ENCODE measurements at places on chromosomes 7 and 10.

DNA sequence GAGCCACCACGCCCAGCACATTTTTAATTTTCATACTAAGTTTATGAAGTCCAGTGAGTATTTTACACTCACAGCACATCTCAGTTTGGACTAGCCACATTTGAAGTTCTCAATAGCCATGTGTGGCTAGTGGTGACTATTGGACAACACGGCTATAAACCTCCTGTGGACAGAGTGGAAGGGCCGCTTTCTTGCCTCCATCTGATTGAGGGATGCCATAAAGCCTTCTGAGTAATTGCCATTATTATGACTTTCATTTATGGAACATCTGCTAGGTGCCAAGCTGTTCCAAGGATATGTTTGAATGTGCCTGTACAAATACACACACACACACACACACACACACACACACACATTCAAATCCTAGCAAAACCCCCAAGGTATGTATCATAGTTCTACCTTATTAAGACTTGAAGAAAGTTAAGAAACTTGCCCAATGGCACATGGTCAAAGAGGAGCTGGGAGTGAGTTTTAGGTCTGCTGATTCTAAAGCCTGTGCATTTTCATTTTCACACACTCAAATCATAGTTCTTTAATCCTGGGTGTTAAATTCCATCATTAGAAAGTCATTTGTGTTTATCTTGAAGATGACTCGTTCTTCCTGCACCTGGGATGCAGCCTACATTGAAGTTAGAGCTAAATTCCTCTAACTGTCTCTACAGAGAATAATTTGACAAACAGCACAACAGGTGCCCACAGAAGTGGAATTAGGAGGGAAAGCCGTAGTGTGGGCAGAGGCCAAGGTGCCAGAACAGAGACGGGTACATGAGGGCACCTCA, 143.3 kb downstream of the PKD1L1 start:
- no peak for DNase-seq

- no peak for DNase-seq
These were observed 368.4 kb downstream of the ARL4A start for GRCh38 chr7:13055732-13056368.

DNA sequence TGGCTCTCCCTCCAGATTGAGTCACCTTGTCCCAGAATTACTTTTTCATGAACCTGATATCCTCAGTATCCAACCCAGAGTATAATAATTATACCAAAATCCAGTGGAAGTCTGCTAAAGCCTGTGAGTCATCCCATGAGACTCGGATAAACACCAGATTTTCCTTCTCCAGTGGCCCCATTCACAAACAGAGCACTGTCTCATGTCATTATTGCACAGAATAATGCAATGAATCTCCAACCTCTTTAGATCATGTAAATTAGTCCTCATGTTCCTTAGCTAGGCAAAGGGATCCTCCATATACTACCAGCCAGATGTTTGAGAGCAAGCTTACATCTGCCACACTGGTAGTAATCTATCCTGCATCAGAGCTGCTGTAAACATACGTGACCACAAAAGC, 89.0 kb downstream of the AMPH start:
- no peak for DNase-seq

GRCh38 chr7:129951226-129952085, 1.3 kb downstream of the UBE2H start:
- DNase-seq: peak; percentile 45

DNA sequence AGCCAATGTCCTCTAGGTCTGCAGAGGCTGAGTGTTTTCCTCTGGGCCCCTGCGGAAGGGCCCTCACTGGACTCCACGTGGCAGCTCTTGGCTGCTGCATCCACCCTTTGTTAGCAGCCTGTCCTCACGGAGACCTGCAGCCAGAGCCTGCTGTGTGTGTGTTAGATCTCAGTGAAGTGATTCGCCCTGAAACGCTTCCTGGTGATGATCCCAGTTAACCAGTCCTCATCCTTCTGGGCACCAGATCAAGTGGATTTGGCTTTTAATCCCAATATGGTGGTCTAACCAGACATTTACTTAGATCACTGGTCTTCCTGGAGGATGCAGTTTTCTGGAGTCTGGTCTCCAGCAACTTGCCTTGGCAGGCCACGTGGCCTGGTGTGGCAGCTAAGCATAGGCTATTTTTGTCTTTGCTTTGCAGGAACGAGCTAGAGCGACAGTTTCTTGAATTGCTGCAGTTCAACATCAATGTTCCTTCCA, 39.5 kb upstream of the GJD4 start:
- no peak for DNase-seq

GRCh38 chr10:1950803-1951495, 213.6 kb upstream of the ADARB2 start:
- no peak for DNase-seq

DNA sequence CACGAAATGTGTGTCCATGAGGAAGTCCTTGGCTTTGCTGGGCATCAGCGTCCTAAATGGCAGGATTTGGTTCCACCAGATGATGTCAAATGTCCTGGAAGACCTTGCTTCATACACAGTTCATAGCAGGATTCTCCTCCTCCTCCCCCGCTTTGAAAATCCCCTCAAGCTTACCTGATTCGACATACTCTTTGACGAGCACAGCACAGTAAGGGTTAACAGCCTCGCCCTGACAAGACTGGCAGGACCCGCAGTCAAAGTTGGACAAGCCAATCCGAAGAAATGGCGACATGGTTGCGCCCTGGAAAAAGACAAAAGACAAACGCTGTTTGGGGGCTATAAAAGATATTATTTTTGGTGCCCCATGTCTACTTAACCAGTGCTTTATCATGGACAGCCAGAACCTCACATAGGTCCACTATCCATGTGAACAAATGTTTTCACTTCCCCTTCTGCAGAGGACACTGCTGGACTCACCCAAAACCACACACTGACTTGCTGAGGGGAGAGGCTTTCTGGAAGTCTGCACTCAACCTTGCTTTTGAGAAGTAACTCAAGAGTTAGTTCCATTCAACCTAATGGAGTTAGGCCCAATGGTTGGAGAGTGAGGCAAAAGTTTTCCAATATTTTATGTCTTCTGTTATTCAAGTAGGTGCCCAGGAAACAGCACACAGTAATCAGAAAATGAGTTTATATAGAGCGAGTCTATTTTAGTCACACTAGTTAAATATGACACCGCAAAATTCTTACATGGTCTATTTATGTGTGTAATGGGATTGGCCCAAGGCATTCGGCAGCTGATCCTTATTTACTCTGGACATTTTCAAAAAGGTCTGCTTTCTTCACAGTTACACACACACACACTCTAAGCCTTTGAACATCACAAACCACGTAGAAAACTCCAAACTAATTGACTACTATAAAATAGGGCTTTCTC, 65.0 kb downstream of the PRKCQ start:
- DNase-seq: no peak

- peak; percentile 93 for DNase-seq
These were observed 36.7 kb downstream of the BTBD16 start for GRCh38 chr10:122307669-122308416.

DNA sequence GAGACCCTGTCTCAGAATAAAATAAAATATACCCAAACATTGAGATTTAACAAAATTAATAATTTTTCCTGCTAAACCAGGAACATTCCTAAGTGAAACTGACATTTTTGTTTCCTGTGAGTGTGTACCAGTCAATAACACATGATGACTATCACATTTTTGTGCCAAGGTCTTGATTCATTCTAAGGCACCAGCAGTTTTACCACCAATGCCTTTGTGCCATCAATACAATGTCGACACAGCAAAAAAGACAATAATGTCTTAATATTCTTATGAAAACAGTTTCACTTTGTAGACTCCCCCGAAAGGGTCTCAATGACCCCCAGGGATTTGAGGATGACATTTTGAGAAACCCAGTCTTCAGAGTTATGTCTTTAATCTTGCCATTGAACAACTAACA, 7.2 kb upstream of the CADPS2 start:
- DNase-seq: no peak

DNA sequence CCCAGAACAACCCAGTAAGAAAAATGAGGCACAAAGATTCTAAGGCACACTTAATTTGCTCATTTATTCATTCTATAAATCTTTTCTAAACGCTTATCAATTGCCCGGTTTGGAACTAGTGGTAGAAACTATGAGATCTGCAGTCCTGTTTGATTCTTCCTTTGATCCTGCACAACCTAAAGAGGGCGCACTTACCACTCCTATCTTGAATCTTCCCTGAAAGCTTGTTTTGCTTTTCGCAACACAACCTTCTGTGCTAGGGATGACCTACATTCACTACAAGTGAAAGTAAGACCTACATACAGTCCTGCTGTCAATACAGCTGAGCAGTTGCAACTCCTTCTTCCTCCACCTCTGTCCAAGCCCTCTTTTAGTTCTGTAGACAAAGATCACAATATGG, 12.6 kb upstream of the ARL4A start:
- DNase-seq: no peak

- no peak for DNase-seq
These were observed 175.2 kb upstream of the TCF7L2 start for GRCh38 chr10:112774798-112775197.

- DNase-seq: no peak
These were observed 297.9 kb upstream of the HGF start for GRCh38 chr7:82067628-82068264.

GRCh38 chr7:131683536-131684125, 127.2 kb upstream of the PODXL start:
- no peak for DNase-seq

- peak; percentile 65 for DNase-seq
These were observed 6.5 kb downstream of the TSPAN14 start for GRCh38 chr10:80460399-80461207.

- no peak for DNase-seq
These were observed 61.8 kb downstream of the NEBL start for GRCh38 chr10:20835335-20835734.

DNA sequence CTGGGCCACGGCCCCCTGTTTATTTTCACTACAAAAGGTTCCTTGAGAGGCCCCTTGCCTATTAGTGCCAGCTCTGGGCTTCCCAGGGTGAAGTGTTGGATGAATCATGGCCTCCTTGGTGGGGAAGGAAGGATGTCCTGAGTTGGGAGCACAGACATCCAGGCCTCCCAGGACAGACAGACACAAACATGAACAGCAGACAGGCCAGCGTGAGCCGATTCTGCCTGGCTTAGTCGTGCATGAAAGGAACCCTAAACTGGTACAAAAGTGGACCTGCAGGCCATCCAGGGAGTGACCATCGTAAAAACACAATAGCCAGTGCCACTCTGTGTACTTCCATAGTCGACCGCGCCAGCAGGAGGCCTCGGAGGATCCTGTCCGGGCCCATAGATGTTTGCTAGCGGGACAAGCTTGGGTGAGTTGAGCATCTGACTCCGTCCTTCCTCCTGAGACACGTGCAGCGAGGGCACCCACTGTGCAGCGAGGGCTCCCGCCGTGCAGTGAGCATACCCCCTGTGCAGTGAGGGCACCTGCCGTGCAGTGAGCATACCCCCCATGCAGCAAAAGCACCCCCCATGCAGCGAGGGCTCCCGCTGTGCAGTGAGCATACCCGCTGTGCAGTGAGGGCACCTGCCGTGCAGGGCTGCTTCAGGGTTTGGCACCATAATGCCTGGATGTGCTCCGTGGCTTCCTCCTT, 51.3 kb upstream of the PRKAR1B start:
- DNase-seq: no peak

GRCh38 chr10:97503406-97503805, 4.7 kb downstream of the UBTD1 start:
- no peak for DNase-seq

GRCh38 chr7:129612112-129613015, 844 bp downstream of the NRF1 start:
- DNase-seq: peak; percentile 68

DNA sequence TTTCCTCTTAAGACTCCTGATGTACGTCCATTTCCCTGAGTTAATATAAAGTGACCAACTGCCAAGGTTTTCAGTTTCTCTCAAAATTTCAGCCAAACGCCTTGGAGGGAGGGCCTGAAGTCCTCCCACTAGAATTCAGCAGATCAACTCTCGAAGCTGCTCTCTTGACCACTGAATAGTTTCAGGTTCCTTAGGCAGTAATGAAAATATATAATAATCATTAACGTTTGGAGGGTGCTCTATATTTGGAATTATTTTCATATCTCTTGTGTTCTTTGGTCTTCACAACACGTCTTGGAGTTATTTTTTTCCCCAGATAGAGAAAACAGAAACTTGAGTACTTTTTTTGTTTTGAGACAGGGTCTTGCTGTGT, 123.6 kb upstream of the SFMBT2 start:
- DNase-seq: no peak

DNA sequence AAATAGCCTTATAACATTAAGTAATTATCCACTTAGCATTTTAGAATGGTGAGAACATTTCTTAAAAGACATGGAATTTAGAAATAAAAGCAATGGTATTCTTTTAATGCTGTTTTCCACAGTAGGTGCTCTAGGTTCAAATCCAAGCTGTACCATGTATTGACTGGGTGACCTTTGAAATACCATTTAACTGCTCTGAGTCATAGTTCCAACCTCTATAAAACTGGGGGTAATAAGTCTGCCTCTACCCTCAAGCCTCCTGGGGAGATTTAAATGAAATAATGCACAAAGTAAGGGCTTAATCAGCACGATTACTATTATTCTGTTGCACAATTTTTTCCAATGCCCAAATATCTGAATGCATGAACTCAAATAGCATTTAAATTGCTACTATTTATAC, 236.4 kb upstream of the CCDC6 start:
- no peak for DNase-seq

DNA sequence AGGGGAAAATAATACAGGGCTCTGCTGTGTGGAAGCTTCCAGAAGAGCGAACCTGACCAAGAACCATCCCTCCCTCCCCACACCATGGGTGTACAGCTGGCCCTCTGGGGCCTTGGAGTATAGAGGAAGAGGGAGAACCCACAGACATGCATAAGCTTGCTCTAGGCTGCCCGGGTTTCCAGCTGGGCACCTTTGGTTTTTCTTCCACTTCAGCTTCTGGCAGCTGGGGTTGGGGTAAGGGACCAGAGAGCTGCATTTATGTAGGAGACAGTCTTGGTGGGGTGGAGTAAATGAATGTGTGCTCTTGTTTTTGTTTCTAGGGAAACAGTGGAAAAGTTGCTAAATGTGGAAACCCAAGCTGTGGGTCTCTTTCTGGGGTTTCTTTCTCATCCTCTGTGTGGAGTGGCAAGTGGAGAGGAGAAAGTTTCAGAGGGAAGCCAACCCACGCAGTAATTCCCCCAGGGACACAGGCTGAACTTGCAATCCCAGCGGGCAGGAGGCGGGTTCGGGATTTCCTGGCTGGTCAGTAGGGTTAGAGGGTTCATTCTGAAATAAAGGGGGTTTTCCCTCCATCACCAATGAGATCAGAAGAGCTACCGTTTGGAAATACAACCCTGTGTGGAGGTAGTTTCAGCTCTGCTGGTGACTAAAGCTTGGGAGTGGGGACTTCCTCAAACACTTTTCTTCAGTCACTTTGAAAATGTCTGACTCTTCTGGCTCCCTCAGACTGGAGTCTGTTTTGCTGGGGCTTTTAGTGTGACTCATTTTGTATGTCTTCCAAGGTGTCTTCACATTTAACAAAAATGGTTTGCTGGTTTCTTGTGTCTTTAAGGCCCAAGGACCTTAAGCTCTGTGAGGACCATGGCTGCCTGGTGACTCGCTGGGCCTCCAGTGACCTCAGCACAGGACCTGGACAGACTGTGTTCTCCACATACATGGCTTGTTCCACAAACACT, 22.2 kb upstream of the SRGN start:
- DNase-seq: no peak

- no peak for DNase-seq
These were observed at the start of gene ABLIM1 for GRCh38 chr10:114658175-114658574. ABLIM1 (minus strand) TSS chr10:114658275; CDS start chr10:114658200, 75 bp downstream.

Measured in ovary (tissue), 10 donors.